Vagina (tissue), 2 donors: ENCODE measurements at places on chromosomes 1 and 21.

GRCh38 chr1:2088458-2088857 lies 38.2 kb downstream of the PRKCZ start:
- DNase-seq, result no peak

- DNase-seq, result no peak
Measured at GRCh38 chr1:210855440-210855839, 278.5 kb downstream of the KCNH1 start.

GRCh38 chr1:200351425-200351824 lies 58.4 kb downstream of the ZNF281 start:
- no peak for DNase-seq

GRCh38 chr1:57329001-57329527 lies 94.8 kb downstream of the DAB1 start:
- DNase-seq, result no peak

- DNase-seq, result peak; percentile 67
Measured at GRCh38 chr1:229984310-229984991, 82.6 kb upstream of the GALNT2 start.
